ENCODE measurements at places on chromosomes 2 and 18.

- no peak for DNase-seq
Measured at GRCh38 chr2:14558335-14558919, 74.1 kb upstream of the LRATD1 start.

GRCh38 chr2:135607561-135607960 lies 76.3 kb downstream of the R3HDM1 start:
- DNase-seq: no peak

DNA sequence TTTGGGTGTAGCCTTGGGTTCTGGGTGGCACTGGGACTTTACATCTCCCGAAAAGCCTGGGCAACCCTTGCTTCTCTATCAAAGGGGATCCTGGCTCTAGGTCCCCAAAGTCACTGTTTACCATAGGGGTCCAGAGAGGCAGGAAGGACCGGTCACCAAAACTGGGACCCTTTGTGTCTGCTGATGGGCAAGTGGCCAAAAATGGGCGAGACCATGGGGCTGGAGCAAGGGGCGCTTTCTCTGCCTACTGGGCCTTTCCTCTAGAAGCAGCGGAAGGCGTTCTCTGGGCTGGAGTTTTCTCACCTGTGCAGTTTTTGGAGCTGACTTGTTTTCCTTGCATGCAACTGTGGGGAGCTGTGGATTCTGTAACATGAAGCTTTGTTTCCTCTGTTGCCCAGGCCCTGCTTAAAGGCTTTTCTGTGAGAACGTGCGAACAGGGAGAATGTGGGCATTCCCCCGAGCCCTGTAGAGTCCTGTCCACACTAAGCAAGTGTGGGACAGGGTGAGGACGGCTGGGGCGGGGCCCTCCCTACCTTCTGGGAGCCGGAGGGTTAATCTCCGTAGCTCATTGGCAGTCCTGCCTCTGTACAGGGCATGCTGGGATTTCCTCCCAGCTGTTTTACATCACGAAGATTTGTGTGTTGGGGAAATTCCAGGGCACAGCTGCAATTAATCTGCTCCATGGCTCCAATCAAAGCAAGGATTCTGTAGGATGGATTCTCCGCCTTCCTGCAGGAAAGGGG lies 50.2 kb downstream of the TGOLN2 start:
- DNase-seq: no peak

DNA sequence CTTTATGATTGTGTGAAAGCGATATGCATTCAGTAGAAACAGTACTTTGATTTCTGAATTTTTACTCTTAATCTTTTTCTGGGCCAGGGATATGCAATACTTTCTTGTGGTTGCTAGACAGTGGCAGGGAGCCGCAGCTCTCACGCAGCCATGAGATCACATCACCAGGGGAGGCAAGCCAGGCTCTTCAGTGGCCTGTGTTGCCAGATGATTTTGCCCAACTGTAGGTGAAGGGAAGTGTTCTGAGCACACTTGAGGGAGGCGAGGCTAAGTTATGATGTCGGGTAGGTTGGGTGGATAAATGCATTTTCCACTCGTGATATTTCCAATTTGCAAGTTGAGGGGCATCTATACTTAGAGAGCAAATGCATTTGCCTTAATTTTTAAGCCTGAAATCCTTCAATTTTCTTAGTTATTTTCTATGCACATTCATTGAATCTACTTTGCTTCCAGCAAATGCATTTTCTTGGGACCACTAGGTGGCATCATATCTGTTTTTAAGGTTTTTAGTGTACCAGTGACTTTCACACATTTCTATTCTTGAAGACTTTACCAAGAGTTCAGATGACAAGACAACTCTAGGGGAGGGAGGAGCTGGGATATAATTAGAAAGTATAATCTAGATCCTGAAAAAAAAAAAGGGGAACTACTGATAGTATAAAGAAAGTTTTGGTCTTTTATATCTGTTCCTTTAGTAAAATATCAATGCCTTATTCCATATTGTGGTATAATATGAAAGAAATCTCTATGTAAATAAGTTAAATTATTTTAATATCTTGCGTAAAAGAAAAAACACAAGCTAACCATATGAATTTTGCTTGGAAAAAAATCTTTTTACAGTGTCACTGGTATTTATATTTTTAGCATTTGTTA lies 643.3 kb downstream of the SOCS6 start:
- no peak for DNase-seq

GRCh38 chr18:71324356-71324755 lies 1035.5 kb downstream of the SOCS6 start:
- no peak for DNase-seq

- DNase-seq: no peak
Measured at GRCh38 chr2:210647151-210647550, 90.8 kb downstream of the CPS1 start.

DNA sequence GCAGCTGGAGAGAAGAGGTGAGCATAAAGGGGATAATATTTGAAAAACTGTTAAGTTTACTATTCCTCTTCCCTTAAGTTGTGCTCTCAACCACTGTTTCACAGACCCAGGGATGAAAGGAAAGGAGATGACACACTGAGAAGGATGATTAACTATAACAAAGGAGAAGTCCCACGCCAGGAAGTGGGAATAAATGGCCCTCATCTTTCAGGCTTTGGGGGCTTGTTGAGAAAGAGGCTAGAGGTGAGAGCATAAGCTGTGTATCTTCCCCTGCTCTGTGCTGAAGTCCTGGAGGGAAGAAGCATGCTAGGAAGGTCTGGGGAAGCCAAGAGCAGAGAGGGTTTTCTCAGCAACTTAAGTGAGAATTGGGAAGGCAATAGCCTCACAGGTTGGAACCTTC lies 399.1 kb upstream of the ATP5MC3 start:
- no peak for DNase-seq

DNA sequence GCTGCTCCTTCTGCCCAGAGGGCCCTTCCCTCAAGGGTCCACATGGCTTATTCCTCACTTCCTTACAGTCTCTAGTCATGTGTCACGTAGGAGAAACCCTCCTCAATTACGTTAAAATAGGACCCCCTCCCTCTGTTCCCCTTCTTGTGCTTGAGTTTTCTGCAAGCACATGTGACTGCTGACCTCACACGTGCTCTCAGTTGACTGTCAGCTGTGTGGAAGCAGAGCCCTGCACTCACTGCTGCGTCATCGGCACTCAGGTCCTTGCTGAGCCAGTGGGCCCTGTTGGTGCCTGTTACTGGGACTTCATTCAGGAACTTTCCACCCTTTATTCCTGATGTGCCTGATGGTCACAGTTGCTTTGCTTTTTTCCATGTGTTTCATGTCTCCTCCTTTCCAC lies 11.1 kb downstream of the ATG16L1 start:
- no peak for DNase-seq

GRCh38 chr2:61340242-61340641 lies 130.6 kb downstream of the USP34 start:
- DNase-seq: no peak

DNA sequence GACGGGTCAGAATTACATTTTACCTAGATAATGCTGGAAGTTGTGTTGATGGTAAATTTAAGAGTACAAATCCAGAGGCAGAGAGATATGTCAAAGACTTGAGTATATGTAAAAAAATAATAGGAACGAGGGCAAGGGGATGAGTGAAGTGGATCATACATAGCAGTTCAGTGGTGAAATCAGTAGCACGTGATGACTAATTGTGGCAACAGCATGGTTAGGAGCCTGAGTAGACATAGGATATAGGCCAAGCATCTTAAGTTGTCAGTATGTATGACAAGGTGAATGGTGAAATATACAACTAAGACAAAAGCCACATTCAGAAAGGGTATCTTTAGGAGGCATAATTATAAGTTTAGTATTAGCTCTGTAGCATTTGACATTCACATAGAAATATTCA lies 826.5 kb upstream of the PIK3C3 start:
- DNase-seq: no peak

- no peak for DNase-seq
Measured at GRCh38 chr2:202831242-202832220, 40.0 kb downstream of the ICA1L start.

DNA sequence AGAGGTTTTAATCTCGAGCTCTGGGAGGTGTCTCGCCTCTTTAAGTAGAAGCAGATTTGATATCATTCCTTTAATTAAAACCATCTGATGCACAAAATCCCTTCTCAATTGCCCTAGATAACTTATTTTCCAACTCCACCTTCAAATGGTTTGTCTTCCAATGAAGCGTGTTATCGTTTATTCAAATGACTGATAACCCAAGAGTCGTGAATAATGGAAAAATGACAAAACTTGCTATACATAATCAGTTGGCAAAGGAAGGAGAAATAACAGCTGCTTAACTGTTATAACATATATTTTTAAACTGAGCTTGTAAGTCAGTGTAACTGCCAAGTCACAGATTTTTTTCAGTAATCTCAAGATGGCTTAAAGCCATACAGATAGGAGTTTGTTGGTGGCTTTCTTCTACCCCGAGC lies 144.6 kb downstream of the QPCT start:
- DNase-seq: no peak

- no peak for DNase-seq
Measured at GRCh38 chr2:46097714-46098480, 199.3 kb upstream of the EPAS1 start.

DNA sequence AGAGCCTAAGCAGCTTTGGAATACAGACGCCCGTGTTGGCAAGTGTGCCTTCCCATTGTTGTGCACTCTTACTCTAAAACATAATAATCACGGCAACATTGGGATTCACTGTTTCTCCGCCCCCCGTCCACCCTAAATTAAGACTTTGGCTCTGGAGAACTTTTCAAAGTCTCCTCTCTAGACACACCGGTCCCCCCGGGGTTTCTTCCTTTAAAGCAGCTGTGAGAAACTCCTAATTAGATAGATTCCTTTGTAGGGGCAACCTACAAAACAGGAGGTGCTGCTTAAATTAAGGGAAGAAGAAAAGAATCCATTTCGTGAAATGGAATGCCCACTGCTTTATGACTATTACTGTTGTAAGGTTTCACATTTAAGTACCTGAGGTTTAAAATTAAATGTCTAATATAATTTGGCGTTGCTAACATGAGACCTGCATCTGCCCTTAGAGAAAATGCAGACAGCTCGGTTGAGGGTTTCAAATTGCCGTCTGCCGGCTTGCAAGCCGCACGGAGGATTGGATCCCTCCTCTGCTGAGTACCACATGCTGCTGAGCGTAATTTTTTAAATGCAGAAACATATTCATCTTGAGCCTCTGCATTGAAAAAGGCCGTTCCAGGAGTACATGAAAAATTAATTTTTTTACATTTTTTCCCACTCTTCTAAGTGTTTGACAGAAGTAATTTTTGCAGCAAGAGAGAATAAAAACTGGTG lies 233.3 kb downstream of the GBX2 start:
- DNase-seq: no peak

- DNase-seq: peak; percentile 4
Measured at GRCh38 chr18:58529714-58530354, 99.1 kb downstream of the ALPK2 start.

- DNase-seq: no peak
Measured at GRCh38 chr2:225757248-225757647, 357.7 kb downstream of the NYAP2 start.

- no peak for DNase-seq
Measured at GRCh38 chr2:96937586-96937985, 48.8 kb downstream of the FAM178B start.

- DNase-seq: no peak
Measured at GRCh38 chr18:55064760-55065159, 105.5 kb upstream of the CCDC68 start.

DNA sequence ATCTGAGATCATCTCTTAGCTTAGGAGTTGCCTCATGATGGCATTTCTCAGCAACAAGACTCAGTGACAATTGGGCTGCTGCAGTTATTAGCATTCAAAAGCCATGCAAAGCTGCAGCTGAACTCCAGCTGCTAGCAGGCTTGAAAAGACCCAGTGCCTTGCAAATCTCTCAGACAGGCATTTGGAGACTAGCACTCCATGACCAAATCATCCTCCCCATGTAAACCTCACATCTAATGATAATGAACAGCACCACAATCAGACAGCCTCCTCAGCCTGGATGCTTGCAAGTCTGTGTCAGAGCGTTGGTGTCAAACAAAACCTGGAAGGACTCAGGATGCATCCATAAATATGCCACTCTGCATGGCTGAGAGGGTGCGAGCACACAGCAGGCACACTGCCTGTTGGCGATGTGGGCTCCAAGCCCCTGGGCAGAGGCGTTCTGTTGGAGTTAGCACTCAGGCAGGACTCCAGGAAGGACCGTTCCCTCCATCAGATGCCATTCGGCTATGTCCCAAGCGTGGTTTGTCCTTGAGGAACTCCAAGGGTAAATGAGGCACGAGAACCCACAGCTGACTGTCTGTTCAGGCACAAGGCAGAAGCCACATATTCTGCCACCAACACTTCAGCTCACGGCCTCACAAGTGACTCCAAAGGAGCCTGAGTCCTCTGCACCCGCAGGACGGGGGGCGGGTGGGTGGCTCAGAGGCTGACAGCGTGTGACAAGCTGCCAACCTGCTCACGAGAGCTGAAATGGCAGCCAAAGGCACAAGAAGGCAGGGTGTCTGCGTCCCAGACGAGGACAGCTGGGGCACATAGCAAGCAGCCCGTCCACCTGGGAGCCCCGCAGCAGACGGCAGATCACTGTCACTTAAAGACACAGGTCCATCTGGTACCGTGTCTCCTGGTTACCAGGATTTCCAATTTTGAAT lies 183.8 kb downstream of the MYT1L start:
- no peak for DNase-seq

DNA sequence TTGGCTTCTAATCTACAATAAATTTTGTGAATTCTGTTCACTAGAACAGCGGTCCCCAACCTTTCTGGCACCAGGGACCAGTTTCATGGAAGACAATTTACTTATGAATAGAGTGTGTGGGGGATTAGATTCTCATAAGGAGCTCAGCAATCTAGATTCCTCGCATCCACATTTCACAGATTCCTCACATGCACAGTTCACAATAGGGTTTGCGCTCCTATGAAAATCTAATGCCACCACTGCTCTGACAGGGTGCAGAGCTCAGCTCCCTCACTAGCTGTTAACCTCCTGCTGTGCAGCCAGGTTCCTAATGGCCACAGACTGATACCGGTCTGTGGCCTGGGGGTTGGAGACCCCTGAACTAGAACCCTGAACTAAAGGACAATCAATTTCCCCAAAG lies 1568.6 kb upstream of the NXPH2 start:
- no peak for DNase-seq

- no peak for DNase-seq
Measured at GRCh38 chr2:56654936-56655335, 471.1 kb downstream of the CCDC85A start.

DNA sequence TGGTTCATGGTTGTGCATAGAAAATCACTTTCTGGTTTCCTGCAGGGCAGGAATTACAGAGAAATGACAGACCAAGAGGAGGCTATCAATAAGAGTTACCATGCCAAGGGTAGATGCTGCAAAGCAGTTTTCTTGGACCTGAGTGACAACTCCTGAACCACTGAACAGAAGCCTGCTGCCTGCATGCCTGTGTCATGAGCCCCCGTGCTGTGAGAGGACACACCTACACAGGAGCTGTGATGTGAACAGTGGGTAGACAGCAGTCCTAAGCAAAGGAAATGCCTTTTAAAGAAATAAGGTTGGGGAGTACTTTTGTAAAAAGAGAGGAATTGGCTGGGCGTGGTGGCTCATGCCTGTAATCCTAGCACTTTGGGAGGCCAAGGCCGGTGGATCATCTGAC lies 54.2 kb upstream of the CREB1 start:
- DNase-seq: no peak

DNA sequence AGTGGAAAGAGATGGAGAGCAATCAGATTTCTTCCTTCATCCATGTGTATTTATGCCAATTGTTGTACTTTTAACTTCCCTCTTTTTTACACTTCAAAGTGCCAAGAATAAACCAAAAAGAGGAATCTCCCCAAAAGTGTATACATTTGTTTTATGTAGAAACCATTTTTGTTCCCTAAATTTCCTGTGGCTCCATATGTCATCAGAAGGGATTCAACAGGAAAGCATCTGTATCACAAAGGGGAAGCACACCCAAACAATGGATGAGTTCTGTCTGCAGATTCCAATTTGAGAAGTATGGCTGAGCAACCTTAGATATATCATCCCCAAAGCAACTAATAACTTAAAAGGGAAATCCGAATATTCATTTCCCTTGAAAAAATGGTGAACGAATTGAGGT lies 275.0 kb downstream of the MREG start:
- DNase-seq: no peak

All from hypothalamus (tissue), 51 donors.